Substantia nigra (tissue), 51 donors: ENCODE measurements at places on chromosomes 6 and 20.

- DNase-seq, result no peak
Measured at GRCh38 chr6:159692303-159693127, 526 bp downstream of the SOD2 start.

DNA sequence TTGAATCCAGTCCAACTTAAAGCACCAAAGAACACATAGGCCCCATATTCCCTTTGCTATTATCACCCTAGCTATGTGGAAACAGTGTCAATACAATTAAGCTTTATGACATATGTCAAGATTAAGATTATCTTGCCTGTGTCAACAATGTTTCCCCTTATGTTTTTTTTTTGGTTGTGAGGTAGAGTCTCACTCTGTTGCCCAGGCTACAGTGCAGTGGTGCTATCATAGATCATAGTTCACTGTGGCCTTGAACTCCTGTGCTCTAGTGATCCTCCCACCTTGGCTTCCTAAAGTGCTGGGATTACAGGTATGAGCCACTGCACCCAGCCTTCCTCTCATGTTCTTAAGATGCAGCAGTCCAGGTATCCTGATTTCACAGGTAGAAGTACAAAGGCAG is 17.8 kb downstream of the AFG1L start:
- no peak for DNase-seq

GRCh38 chr6:141202626-141203025 is 930.1 kb upstream of the GJE1 start:
- DNase-seq, result no peak

- DNase-seq, result no peak
Measured at GRCh38 chr20:19725814-19726525, 32.1 kb upstream of the RIN2 start.

- DNase-seq, result no peak
Measured at GRCh38 chr20:11989018-11989771, 71.5 kb downstream of the BTBD3 start.

- DNase-seq, result no peak
Measured at GRCh38 chr20:25346349-25346748, 44.3 kb downstream of the ABHD12 start.

GRCh38 chr6:154938221-154938580 is 56.9 kb upstream of the TIAM2 start:
- no peak for DNase-seq

GRCh38 chr6:109079981-109080380 is 14.7 kb downstream of the SESN1 start:
- no peak for DNase-seq
